ENCODE measurements at places on chromosomes 11 and 22.
A peak's percentile ranks its signal among the peaks of the same experiment; 100 is the strongest.

DNA sequence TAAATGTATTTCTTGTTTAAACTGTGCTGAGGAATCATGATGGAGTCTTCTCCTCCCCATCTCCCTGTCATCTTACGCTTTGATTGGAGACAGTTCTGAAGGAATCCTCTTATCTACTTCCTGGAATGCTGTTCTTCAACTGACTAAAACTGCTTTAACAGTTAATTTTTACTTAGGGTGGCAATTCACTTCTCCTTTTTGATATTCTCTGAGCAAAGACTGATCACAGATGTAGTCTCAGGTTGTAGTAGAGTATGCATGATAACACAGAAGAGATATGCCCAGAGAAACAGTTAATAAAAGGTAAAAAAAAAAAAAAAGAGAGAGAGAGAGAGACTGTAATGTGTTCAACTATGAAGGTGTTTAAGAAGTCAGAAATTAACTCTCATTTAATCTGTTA is 1.4 kb upstream of the CASP5 start:
- no peak for DNase-seq

GRCh38 chr11:10651656-10652361 is 41.7 kb downstream of the IRAG1 start:
- no peak for DNase-seq

DNA sequence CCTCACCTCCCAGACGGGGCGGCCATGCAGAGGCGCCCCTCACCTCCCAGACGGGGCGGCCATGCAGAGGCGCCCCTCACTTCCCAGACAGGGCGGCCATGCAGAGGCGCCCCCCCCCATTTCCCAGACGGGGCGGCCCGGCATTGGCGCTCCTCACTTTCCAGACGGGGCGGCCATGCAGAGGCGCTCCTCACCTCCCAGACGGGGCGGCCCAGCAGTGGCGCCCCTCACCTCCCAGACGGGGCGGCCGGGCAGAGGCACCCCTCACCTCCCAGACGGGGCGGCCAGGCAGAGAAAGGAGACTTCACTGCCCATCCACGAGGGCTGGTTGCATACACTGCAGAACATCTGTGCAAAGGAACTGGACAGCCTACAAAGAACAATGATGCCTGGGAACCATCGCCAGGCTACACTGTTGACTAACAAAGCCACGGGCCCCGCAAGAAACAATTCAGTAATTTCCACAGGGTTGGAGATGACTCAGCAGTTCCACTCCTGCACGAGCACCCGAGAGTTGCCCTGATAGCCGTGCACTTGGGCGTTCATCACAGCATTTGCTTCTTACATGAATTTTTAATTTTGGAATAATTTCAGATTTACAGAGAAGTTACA is 58.7 kb downstream of the CTTN start:
- DNase-seq = no peak

- no peak for DNase-seq
Measured at GRCh38 chr22:45462034-45462655, 40.5 kb upstream of the FBLN1 start.

DNA sequence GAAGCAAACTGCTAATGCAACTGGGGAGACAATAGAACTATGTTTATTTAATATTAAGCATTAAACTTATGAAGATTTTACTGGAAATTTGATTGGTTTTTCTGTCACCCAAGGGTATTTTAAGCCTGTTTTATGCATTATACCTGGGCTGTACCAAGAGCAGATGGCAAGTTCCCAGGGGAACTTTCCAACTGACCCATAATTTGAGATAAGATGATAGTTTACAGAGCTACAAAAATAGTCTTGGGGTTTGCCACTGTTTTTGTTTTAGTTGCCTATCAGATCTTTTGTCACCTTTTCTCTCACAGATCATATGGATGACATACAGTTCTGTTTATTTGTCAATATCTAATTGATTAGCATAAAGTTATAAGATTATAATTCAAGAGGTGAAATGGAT is 43.9 kb downstream of the PDE3B start:
- no peak for DNase-seq

DNA sequence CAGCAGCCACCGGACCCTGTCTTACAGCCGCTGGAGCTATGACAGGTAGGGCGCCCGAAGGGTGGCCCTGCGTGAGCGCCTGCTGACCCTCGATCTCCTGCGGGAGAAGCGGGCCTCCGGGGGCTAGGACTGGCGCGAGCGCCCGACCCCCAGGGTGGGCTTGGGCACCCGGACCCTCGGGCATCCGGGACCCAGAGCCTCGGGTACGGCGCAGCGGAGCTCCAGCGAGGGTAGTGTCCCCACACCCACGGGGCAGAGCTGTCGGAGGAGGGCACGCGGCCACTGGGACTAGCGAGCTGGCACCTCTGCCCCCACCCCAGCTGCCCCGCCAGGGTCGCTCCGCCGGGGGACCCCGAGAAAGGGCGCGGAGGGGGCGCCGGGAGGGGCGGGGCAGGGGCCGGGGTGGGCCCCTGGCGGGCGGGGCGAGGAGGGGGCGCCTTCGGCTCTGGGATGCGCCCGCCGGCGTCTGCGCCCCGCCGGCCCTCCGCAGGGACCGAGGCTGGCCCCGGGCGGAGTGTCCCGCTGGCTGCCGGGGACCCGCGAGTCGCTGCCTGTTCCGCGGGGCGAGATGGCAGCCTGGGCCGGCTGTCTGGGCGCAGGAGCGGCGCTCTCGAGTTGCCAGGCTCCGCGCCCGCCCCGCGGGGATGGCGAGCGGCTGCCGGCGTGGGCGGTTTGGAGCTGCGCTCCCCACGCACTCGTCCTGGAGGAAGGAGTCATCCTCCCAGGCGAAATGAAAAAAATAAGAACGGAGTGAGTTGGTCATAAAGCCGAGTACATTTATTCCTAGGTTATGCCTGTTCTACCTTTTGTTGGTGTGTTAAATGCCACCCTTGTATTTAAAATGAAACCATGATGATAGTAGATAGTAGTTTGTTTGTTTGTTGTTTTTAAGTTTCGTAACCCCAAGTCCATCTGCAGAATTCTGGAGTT is 32.4 kb downstream of the EIF3F start:
- DNase-seq = no peak

DNA sequence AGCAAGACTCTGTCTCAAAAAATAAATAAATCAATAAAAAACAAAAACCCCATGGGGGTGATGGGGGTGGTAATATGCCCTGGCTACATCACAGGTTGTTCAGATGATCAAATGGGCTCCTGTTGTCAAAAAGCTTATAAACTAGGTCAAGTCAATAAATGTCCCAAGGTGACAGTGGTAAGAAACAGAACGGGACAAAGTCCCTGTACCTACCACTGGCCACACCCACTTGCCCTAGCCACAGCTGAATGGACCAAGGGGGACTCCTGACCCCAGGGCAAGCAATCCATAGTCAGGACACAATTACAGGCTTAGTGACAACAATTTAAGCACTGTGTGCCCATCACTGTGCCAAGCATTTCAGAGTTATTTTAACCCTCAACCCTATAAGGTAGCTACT is 6.0 kb downstream of the NAGA start:
- DNase-seq = no peak

DNA sequence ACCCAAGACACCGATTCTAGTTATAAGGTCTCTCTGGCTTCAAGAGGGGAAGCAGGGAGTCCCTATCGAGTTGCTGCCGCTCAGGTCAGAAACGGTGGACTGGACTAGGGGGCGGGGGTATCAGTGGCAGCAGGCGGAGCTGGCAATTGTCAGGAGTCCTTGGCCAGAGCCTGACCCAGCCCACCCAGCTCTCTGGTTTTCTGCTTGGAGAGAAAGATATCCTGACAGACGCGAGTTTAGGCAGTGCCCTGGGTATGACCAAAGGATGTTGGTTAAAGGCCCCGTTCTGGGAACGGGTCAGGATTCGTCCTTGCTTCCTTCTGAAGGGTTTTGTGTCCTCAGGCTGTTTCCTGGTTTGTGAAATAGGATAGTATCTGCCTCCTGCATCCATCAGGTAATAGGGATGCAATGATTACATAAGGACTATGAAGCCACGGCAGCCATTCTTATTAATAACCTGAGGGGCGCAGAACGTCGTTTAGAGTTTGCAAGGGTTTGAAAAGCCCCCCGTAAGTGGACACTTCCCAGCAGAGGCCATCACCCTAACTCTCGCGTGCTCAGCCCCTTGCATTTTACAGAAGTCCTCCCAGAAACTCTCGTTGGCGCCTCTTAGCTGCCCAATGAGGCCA is 700 bp upstream of the DEPDC5 start:
- DNase-seq = no peak

DNA sequence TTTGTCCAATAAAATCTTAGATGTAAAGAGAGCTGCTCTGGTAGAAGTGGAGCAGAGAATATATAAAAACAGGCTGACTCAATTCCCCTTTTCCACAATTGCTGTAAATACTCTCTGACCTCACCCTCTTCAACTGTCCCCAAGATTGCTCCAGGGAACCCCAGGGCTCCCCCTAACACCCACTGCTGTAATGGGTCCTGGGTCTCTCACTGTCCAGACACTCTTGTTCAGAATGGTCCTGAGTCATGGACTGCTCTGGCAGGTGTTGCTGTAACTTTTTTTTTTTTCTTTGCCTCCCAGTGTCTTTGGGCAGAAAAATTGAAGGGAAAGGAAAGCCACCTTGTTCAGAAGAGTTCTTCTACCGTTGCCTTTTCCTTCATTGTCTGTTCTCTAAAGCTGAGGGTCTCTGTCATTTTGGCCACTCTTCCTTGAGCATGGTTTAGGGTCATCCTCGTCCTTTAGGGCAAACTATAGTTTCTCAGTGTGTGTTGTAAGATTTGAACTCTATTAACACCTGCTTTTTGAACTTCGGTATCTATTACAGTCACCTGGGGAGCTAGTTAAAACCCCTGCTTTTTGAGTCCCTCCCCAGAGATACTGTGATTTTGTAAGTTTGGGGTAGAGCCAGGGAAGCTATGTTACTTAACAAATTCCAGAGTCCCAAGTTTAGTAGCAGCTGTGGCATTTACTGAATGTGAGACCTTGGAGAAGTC is 209.5 kb downstream of the NAV2 start:
- no peak for DNase-seq

GRCh38 chr11:129067454-129067853 is 124.7 kb downstream of the ARHGAP32 start:
- DNase-seq = no peak

- peak; percentile 81 for DNase-seq
Measured at GRCh38 chr22:36977947-36978660, 41.1 kb downstream of the TST start.

GRCh38 chr22:45007391-45008185 is 2.2 kb downstream of the PHF21B start:
- peak; percentile 27 for DNase-seq

DNA sequence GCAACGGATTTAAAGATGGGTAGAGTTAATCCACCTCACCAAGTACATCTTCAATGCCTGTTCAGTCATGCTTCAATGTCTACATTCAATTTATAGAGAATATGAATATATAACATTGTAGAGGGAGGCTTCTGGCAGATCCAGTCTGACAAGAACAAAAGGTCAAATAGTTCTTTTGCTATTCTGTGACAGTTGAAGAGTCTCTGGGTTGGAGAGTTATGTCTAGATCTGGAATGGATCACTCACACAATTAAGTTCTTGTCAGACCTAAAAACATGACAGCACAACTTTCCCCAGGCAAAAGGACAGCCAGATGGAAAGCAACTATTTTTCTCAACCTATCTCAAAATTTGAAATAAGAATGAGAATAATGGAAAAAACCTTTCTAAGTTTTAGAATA is 15.3 kb upstream of the GAB2 start:
- DNase-seq = no peak

GRCh38 chr11:68020575-68020974 is 9.9 kb upstream of the NDUFS8 start:
- peak; percentile 33 for DNase-seq

GRCh38 chr11:110113505-110113904 is 20.3 kb downstream of the ZC3H12C start:
- no peak for DNase-seq

DNA sequence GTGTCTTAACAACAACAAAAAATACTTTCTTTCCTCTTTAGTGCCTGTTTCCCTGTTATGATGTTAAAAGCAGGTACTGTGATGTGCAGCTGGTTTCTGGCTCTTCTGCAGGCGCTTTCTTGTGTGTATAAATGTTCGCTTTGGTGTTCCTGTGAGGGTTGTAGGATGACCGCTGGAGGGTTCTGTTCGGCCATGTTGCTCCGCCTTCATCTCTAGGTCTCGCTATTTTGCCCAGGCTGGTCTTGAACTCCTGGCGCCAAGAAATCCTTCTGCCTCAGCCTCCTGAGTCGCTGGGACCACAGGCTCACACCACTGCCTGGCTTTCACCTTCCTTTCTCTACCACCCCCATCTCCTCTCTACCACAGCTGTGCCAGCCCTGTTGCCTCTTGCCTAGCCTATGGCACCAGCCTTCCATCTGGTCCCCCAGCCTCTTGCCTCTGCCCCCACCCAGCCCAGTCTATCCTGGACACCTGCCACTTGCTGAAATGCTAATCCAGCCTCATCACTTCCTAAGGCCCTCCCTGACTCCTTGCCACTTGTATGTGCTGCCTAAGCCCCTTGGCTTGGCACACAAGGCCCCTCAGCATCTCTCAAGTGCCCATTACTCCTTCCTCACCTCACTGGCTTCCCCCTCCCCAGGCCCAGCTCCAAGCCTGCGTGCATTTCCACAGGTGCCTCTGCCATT is 5.5 kb downstream of the LRRC74B start:
- DNase-seq = no peak

- DNase-seq = no peak
Measured at GRCh38 chr11:102546923-102547471, 16.4 kb upstream of the MMP7 start.

DNA sequence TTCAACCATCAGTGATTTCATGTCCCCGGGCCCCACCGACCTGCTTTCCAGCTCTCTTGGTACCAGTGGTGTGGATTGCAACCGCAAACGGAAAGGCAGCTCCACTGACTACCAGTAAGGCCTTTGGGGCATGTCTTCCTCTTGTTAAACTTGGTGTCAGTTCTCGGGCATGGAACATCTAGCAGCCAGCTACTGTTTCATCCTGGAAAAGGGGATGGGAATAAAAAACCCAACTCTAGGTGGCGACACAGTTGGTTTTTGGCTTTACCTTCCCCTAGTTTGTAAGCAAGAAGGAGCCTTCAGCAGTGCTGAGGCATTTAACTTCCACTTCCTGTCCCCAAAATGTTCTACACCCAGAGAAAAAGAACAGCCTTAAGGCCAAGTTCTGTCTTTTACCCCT is 76.7 kb downstream of the BMAL1 start:
- peak; percentile 24 for DNase-seq

DNA sequence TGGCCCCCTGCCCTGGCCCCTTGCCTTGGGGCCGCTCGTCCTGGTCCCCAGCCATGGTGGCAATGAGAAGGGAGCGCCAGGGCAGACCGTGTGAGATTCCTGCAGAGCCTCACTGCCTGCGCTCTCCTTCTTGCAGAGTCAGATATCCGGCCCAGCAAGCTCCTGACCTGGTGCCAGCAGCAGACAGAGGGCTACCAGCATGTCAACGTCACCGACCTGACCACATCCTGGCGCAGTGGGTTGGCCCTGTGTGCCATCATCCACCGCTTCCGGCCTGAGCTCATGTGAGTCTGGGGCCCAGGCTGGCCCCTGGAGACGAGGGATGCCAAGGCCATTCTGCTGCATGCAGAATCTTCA is 114.1 kb downstream of the MICAL2 start:
- DNase-seq = peak; percentile 93

- DNase-seq = no peak
Measured at GRCh38 chr11:105000797-105001196, 22.2 kb downstream of the CASP5 start.

- no peak for DNase-seq
Measured at GRCh38 chr11:96014217-96014616, 90.3 kb upstream of the MTMR2 start.

GRCh38 chr11:129287920-129288319 is 87.7 kb upstream of the BARX2 start:
- no peak for DNase-seq
